ENCODE measurements at places on chromosomes 12 and 14.

GRCh38 chr14:79834868-79835267 is 376.4 kb downstream of the DIO2 start:
- no peak for DNase-seq

- no peak for DNase-seq
Measured at GRCh38 chr12:16955083-16955657, 349.2 kb upstream of the LMO3 start.

DNA sequence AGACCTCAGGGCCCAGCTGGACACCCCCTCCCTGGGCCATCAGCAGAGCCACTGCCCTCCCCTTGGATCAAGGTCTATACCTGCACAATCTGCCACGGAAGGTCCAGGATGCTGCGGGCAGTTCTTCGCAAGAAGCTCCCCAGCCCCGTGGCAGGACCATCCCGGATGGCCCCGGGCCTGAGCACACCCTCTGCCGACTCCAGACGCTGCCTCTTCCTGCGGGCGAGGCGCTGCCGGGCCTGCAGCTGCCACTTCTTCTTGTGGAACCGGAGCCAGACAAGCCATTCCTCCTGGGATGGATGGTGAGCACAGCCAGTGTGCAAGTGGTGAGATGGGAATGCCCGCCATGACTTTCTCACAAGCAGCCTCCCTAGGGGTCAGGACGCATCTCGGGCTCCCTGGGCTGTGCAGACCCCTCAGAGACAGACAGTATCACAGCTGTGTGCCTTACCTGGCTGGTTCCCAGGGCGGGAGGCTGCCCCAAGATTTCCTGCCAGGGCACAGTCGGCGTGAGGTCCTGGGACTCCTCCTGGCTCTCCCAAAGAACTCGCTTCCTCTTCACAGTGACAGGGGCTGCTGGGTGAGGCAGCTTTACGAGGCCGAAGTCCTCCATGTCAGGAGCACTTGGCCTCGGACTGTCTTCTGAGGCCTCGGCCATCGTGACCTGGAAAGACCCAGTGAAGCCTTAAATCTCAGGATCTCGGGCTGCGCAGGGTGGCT is 30.8 kb downstream of the P2RX2 start:
- DNase-seq, result no peak

DNA sequence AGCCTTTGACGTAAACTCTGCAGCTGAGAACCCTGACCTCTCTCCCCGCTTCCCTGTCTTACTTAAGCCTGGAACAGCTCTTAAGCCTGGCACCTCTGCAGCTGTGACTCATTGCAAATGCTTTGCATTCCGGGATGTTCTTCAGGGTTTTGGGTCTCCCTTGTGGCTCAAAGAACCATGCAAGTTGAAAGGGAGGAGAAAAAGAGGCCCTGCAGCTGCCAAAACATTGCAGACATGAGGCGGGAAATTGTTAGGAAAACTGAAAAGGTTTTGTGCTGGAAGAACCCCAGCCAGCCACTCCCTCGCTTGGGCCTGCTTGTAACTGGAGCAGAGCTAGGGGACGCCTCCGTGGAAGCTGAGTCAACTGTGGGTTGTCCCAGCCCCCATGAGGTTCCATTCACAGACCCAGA is 60.2 kb upstream of the FERMT2 start:
- DNase-seq, result no peak

DNA sequence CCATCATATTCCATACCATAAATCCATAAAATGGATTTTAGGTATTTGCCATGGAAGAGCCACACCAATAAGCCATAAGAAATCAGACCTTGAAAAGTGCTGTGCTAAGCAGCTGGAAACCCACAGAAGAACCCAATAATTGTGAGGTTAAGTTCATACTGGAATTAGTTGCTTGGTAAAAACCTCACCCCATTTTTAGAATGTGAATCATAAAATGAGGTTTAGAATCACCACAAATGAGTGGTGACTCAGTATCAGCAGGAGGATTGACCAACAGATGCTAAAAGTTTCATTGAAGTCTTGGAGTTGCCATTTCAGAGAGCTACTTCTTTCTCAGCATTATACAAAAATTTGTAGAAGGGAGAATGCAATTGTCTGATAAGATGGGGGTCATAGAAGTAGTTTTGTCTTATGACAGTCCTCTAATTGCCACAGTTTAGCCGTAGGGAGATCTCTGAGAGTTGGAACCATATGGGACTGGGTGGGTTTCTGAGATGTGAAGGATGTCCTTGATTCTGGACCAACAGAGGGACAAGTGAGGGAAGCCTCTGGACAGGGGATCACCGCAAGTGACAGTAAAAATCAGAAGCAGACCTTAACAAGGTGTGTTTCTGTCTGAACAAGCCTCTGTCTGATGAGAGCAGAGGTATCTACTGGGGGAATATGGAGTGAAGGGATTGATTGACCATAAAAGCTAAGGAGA is 1.4 kb upstream of the STON2 start:
- DNase-seq, result no peak

DNA sequence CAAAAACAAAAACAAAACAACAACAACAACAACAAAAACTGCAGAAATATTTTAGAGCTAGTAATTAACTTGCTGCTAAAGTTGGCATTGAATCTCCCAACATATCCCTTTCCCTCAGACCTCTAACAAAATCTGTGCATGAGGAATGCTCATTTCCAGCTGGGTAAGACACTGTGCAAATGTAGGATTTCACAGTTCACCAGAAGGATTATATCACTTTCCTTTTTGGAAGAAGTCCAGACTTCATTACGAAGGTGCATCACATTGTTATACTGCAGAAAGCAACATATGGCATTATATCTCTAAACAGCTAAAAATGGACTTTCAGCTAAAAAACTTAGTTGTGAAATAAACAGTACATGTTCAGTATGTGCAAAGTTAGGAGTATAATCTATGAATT is 341.8 kb downstream of the FSCB start:
- DNase-seq, result no peak

- DNase-seq, result no peak
Measured at GRCh38 chr12:64752833-64753238, 6.4 kb downstream of the GNS start.

DNA sequence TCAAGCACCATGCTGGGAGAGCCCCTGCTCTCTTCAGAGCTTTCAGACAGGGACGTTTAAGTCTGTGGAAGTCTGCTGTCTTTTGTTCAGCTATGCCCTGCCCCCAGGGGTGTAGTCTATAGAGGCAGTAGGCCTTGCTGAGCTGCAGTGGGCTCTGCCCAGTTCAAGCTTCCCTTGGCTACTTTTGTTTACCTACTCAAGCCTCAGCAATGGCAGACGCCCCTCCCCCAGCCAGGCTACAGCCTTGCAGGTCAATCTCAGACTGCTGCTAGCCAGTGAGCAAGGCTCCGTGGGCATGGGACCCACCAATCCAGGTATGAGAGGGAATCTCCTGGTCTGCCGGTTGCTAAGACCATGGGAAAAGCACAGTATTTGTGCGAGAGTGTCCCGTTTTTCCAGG is 37.4 kb upstream of the C12orf71 start:
- no peak for DNase-seq

DNA sequence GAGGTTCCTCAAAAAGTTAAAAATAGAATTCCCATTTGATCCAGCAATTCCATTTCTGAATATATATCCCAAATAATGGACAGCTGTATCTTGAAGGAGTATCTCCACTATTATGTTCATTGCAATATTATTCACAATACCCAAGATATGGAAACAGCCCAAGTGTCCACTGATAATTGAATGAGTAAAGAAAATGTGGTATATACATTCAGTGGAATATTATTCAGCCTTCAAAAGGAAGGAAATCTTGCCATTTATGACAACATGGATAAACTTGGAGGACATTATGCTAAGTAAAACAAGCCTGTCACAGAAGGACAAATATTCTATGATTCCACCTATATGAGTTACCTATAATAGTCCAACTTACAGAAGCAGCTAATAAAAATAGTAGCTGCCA is 979.0 kb downstream of the SLC6A15 start:
- DNase-seq, result no peak

DNA sequence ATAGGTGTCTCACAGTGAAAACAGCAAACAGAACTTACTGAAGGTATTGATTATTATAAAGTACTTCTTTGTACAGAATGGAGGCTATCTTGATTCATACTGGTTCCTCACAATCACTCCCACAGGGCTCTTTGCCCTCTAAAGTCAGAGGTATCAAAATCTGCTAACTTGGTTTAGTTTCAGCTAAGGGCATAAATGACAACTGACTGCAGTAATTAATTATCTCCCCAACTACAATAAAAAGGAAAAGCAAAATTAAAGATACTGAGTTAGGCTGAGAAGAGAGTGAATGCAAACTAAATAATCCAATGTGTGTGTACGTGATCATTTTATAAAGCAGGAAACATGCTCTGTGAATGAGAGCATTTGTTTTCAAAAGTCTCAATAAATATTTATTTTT is 338.7 kb downstream of the ACSS3 start:
- DNase-seq, result no peak

GRCh38 chr12:30652034-30652696 is 43.5 kb downstream of the IPO8 start:
- no peak for DNase-seq

DNA sequence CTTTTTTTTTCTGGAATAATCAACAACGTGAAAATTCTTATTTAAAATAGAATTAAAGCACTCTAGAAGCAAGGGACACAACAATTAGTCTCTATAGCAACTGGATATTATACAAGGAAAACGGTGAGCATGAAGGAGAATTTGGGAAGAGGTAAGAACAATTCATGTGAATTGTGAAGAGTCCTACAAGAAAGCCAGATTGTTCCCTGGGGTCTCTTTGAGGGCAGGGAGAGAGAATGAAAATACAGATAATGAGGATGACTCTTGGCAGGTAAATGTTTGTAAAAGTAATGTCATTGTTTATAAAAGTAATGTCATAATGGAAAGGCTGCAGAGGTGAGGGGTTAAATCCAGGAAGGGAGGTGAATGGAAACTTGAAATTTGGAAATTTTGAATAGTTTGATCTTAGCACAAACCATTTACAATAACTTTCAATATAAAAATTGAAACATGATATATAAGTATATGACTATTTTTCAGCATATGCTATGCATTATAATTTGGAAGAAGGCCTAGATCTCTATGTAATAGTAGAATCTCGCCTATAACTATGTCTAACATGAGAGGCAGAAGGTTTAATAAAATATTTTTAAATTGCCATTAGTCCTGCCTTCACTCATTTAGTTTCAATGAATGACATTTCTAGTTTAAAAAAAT is 378.8 kb upstream of the DCN start:
- no peak for DNase-seq

GRCh38 chr14:50237427-50237826 is 6.0 kb upstream of the SOS2 start:
- DNase-seq, result no peak

DNA sequence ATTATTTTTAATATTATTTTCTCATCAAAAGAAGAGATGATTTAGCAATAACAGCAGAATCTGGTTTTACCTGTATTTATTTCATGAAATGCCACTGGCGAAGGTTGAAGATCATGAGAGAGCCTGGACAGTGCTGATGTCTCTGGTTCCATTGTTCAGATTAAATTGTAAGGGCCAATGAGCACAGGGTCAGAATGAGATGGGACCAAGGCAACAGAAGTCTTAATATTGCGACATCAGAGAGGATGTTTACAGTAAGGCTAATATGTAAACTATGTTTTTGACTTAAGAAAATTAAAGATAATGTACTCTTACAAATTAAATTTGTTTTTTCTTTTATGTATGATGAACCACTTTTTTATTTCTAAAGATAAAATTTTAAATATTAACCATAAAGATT is 35.2 kb upstream of the KLRD1 start:
- no peak for DNase-seq

DNA sequence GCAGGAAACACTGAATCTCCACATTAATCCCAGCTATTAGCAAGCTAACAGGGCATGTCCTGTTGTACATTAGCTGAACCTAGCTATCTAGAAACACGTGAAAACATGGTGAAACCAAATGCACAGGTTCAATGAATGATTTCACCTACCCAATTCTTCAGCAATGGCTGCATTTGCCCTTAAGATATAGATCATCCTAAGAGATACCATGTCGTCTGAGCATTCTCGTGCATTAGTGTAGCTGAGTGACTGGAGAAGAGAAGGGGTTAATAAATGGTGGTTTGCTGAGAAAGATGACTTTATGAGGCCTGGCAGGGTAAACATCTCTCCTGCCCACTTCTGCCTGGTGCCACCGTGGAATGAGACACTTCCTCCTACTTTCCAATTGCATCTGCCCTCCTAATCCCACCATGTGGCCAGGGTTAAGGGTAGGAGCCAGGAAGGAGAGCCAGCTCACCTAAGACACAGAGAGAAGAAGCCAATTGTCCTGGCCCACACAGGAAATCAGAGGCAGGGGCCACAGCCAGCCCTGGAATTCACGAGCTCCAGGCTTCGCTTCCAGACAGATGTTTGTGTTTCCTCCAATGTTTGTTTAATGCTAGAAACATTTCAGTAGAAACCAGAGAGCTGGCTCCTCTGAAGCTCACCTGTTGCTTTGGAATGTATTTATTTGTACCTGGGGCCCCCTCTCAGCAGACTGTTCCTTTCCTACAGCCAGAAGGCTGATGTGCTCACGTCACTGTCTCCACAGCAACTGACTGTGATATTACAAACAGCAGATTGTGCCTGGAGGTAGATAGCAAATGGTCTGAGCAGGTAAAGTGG is 126.0 kb upstream of the PARP11 start:
- DNase-seq, result no peak

DNA sequence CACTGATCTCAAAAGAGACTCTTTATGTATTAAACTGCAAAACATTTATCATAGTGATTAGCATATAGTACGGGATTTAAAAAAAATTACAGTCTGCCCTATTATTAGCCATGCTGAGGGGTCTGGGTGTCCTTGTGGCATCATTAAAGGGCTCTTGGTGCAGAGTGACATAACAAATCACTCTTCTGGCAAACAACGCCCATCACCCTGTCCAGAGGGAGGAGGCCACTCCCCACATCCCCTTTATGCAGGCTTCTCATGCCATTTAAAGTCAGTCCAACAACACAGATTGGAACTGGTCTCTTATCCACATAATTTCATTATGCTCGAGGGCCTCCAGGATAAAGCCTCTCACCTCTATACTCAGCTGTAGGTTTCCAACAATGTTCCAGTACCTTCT is 51.1 kb downstream of the TMTC1 start:
- no peak for DNase-seq

GRCh38 chr12:110585231-110585799 is 2.2 kb upstream of the PPTC7 start:
- no peak for DNase-seq

- DNase-seq, result no peak
Measured at GRCh38 chr12:116068853-116069252, 208.6 kb downstream of the MED13L start.

DNA sequence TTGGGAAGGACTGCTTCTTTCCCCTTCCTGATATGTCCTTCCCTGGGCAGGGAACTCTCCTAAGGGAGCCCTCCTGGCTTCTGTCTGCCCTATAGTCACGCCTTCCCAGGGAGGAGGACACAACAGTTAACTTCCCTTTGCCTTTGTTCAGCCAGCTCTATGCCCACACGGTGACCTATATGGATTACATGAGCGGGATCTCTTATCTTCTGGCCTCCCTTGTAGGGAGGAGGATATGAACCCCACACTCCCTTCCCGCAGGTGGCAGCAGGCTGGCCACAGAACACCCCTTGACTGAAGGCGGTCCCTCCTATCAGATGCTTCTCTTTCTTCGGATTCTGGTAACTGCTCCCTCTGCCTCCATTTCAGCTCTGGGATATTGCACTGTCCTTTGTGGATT is 135.6 kb upstream of the MAX start:
- no peak for DNase-seq

- no peak for DNase-seq
Measured at GRCh38 chr12:113131556-113131955, 4.0 kb downstream of the RASAL1 start.

GRCh38 chr14:30584058-30584630 is 25.2 kb downstream of the G2E3 start:
- no peak for DNase-seq

- no peak for DNase-seq
Measured at GRCh38 chr14:52792097-52792415, 649 bp upstream of the GNPNAT1 start.

Data from stimulated activated CD4-positive, alpha-beta T cell treated with anti-CD3 and anti-CD28 coated beads, TNF-alpha, amount 100 ng/mL, for 4 hours (primary cell).